ENCODE measurements at places on chromosomes 12 and 14.

GRCh38 chr12:41439801-41440200, 251.7 kb downstream of the PDZRN4 start:
- DNase-seq: no peak

DNA sequence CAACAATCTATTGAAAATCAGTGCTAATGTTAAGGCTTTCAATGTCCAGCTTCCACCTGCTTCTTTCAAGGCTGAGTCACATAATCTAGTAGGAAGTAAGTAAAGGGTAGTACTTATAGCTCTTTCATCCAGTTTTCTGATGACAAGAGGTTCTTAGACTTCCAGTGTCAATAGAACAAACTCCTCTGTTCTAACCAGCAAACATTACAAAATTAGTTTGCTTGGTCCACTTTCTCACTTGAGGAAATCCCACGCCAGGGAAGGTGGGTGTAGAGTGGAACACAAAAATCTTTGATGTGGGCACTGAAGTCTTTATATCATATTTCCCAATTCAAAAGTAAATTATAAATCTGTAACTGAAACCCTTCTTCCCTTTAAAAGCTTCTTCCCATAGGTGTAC, 2.6 kb downstream of the NPC2 start:
- DNase-seq: no peak

DNA sequence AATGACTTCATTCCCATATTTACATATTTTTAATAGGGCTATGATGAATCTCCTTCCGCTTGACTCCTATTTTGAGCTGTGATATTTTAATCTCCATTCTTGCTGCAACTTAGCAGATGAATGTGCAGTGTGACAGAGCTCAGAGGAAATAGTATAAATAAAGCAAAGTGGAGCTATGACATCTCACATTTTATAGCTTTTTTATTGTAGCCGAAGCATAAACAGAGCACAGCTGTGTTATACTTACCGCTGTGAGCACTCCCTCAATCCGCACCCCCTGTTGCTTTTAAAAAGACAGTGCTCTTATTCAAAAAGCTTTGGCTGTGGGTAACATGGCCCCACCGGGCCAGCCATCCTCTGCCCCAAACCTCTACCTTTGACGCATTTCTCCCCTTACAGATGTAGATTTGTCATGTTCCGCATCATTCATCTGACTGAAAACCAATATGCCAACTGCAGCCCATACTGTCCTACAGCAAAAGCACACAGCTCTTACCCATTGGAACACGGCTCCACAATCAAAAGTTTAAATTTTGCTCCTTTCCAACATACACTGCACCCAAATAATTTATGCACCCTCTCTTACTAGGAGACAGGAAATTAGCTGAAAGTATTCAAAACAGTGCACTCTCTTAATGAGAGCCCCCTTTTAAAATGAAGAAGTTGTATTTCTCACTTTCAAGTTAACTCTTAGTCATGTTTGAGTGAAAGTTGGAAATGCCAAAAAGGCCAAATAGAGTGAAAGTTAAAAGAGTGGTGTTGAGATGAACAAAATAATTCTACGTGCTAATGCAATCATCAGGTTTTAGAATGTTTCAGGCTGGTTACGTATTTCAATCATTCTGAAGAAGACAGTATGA, 429.3 kb upstream of the SOX5 start:
- peak; percentile 27 for DNase-seq

- DNase-seq: no peak
Observed at GRCh38 chr14:54258382-54258781, 138.4 kb upstream of the CDKN3 start.

DNA sequence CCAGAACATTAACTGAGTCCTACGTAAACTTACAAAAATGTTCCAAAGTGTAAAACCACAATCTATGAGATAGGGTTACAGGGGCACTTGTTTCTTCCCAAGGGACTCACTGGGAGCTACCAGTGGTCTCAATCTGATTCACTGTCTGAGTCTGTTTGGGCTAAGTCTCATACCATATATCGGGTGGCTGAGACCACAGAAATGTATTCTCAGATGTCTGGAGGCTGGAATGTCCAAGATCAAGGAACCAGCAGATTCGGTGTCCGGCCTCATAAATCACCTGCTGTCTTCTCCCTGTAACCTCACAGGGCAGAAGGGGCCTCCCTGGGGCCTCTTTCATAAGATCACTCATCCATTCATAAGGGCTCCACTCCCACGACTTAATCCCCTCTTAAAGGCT, 616.3 kb upstream of the TMEM132C start:
- peak; percentile 74 for DNase-seq

DNA sequence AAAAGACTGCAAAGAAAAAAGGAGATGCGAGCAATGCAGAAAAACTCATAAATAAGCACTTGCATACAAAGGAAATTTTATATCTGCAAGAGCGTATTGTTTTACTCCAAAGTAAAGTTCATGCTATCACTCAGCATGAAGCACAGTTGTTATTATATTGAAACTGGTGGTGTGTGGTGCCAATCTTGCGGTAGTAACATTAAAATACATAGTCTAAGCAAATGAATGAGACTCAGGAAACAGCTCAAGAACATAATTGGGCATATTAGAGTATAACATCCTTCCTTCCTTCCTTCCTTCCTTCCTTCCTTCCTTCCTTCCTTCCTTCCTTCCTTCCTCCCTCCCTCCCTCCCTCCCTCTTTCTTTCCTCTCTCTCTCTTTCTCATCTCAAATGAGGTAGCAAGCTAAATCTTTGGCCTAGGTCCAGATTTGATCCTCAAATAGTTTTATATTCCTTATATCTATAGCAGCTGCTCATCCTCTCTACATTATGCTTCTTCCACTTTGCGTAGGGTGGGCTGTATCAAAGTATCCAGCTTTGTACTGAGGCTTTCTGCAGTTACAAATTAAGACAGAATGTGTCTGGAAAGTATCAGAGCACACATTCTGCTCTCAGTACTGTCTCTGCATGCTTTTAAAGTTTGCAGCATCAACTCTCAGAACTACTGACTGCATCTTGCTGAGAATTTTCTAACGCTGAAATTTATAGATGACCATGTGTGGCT, 718.3 kb downstream of the RERGL start:
- DNase-seq: no peak

DNA sequence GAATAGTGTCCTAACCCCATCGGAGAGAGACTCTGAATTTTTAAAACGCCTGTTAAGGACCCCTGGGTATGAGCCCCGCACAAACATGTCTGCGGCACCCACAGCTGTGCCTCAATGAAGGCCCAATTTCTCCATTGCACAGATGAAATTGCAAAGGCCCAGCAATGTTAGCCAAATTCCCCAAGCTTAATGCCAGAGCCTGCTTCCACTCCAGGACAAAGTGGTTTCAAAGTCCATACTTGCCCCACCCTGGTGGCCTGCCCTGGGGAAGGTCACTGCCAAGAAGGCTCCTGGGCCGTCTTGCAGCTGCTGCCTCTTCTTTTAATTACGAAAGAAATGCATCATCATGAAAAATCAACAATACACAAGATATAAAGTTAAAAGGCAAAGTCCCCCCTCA, 1179.7 kb downstream of the VRK1 start:
- no peak for DNase-seq

DNA sequence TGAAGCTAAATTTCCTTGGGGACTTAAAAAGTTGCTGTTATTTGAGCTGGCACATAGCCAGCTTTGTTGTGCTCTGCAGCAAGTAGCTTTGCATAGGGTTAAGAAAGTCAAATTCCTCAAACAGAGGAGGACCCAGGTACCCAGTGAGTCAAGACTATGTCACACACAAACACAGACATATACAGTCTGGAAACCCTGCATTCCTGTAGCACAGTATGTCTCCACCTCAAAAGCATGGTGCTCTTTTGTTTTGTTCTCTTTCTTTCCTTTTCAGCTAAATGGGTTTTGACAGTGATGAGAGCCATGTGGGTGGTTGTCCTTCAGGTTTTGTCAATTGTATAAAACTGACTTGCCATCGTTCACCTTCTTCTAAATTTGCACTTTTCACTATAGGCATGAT, 179.6 kb upstream of the DIO2 start:
- DNase-seq: peak; percentile 13

DNA sequence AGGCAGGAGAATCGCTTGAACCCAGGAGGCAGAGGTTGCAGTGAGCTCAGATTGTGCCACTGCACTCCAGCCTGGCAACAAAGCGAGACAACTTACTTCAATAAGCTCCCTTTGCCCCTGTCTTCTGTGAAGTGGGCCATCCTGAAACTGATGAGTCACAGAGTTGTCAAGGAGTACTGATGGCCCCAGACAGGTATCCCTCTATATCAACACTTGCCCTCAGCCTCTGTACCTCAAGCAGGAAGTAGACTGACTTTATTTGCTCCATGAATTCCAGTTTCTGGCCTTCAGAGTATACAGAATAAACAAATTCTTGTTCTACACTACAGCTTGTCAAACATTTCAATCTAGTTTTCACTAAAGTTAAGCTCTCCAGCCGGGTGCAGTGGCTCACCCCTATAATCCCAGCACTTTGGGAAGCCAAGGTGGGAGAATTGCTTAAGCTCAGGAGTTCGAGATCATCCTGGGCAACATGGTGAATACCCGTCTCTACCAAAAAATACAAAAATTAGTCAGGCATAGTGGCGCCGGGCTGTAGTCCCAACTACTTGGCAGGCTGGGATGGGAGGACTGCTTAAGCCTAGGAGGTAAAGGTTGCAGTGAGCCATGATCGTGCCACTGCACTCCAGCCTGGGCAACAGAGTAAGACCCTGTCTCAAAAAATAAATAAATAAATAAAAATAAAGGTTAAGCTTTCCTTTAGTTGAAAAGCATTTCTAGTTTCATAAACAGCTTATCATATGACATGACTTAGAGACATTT, 16.4 kb upstream of the LRP10 start:
- no peak for DNase-seq

GRCh38 chr12:31702047-31702446, 26.8 kb downstream of the AMN1 start:
- DNase-seq: peak; percentile 15

DNA sequence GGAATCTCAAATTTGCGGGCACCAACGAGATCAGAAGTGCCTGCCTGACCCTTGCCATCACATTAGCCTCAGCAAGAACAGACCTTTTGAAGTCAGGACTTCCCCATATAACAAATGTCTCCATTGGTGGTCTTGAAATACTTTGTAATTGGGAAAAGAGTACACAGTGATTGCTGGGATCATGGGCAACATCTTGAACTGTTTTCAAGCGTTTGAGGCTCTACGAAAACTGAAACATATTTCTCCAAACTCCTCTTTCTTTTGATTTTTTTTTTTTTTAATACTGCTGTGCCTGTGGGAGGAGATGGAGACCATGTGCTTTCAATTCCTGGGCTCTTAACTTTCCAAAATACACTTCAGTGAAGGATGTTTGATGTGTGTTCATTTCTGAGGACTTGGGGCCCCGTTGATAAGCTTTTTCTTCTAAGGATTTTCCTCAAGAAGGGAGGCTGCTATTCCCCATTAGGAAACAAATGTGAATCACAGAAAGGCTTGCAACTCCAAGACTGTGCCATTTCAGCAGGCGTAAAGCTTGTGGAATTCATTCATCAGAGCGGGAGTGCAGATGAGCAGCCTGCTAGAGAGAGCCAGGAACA, 94.5 kb downstream of the TMEM132C start:
- no peak for DNase-seq

DNA sequence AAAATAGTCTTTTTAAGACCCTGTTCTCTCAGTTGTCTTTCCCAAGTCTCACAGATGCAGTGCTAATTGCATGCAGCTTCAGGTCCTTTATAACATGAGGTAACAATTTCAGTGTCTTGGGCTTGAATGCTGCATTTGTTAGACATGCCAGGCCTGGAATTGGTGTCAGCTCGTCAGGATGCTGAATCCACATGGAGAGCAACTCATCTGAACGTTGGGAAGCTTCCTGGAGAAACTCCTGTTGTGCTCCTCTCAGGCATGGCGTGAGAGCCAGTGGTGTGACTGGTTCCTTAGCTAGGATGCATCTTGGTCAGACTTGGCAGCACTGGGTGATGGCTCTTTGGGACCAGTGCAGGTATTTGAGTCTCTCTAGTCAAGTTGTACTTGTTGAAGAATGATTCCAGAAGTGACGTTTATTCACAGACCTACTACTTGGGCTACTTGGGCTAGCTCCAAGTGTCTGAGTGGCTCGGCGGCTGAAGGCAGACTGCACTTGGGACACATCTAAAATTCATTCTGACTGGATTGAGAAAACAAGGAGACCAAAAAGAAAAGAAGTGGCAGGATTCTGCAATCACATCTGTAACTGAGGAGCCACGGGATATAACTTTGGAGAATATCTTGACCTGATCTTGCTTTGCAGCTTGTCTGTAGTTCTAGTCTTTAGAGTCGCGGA, 134.8 kb upstream of the ARHGAP5 start:
- no peak for DNase-seq

DNA sequence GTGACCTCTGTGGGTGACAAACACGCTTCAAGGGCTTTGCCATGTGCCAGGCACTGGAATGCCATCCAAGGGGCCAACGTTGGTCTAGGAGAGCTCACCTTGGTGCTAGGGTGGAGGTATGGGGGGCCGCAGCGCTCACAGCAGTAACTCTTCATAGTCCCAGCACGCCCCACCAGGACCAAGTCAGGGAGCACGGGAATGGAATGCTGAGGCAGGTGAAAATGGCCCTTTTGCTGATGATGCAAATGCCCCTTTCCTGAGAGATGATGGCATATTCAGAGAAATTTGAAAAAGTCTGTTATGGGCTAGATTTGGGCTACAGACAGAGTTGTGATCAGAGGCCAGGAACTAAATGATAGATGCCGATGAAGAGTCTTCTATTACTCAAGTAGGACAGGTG, 10.0 kb upstream of the FAM181A start:
- DNase-seq: no peak

DNA sequence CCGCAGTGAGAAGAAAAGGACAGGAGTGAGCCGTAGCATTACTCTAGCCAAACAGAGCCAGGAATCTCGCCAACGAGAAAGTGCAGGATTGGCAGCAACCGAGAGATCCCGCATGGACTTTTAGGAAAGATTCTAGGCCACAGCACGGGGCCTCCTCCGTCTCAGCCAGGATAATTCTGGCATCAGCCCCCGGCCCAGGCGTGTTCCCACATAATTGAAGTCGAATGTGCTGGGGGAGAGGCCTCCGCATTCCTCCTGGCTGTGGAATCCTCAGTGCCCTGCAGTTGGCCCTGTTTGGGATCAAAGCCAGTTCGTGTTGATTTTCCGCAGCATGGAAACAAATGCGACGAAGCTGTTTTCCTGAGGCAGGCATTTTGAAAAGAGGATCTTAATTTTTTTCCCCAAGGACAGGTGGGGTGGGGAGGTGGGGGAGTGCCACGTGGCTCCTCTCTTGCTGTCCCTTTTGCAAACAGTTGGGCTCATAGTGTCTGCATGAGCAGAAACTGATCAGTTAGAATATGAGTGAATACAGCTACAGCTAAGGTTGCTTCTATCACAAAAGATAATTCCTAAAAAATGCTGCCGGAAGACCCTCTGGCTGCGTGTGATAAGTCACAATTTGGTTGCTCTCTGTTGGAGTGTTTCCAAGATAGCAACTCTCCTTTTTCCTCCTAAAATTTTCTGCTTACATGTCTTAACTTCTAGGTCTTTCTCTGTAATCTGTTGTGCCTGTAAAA, 37.3 kb upstream of the ATXN2 start:
- peak; percentile 75 for DNase-seq

DNA sequence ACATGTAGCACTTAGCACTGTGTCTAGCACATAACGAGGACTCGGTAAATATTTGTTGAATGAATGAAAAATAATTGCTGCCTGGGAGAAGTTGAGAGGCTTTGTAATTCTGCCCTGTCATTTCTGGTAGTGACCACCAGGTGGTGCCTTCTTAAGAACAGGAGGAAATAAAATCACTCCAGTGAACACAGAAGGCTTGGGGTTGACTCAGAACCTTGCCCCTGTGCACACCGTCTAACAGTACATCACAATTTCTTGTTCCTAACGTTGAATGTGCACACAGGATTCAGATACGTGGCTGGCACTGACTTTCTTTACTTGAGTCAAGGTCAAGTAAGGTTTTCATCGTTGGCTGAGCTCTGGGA, 91.8 kb downstream of the RGS6 start:
- DNase-seq: peak; percentile 9

GRCh38 chr12:42698213-42698612, 108.7 kb upstream of the PRICKLE1 start:
- DNase-seq: no peak
